ENCODE measurements at places on chromosomes 7 and 10.

DNA sequence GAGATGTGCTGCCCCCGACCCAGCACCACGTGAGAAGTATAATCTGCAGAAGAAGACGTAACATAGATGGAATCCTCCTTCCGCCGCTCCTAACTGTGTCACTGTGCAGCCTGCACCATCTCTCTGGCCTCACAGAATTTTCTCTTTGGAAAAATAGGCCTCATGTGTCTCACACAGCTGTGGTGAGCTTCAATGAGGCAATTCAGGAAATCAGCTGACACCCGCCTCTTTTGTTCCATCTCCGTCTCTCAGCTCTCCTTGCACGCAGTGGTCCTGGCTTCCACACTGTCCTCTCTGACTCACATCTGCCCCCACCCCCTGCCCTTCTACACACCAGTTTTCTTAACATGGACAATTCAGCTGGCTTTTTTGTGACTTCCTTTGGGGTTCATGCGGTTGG lies 7.2 kb downstream of the C10orf90 start:
- H3K27me3 ChIP-seq = no peaks in the 10 kb centered on the region
- H3K4me1 ChIP-seq = peaks cover 30% of the 10 kb centered on the region
- peak overlapping the region; percentile 95 for H3K27ac ChIP-seq

- peaks cover 34% of the 10 kb centered on the region for H3K4me1 ChIP-seq
- H3K27ac ChIP-seq = no peak overlapping the region
- no peaks in the 10 kb centered on the region for H3K27me3 ChIP-seq
- no peaks in the 10 kb centered on the region for H3K36me3 ChIP-seq
These were observed 168.4 kb upstream of the ASAH2 start for GRCh38 chr10:50419756-50420155.

DNA sequence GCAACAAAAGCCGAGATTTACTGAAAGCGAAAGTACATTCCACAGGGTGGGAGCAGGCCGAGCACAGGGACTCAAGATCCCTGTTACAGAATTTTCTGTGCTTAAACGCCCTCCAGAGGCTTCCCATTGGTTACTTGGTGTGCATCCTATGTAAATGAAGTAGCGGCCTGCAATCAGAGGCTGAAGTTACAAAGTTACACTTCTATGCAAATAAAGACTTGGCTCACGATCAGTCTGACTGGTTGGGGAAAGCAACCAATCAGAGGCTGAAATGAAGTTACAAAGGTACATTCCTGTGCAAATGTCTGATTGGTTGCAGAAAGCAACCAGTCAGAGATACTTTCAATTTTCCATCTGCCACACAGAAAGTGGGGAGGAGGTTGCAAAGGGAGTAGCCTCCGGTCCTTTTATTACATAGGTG lies 4.1 kb downstream of the ACBD7 start:
- H3K4me1 ChIP-seq = 0 out of 2 replicates have a peak, but pooled peaks cover 5% of the 10 kb centered on the region
- peak overlapping the region; percentile 69 for H3K4me3 ChIP-seq
- H3K27ac ChIP-seq = peak overlapping the region; percentile 29
- DNase-seq = peak; percentile 93
- no peaks in the 10 kb centered on the region for H3K36me3 ChIP-seq

DNA sequence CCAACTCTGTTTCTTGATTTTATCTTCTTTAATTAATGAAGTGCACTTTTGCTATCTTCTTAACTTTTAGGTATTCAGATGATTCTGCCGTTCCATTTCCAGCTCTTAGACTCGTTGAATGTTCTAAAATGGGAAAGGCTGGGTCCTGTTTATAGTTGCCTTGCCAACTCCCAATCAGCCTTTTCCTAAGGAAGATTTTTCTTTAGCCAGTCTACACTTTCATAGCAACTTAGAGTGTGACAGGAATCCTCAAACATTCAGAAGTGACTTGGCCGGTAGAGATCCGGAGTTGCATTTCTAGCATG lies 23.0 kb upstream of the TRIL start:
- H3K36me3 ChIP-seq = no peaks in the 10 kb centered on the region
- no peak overlapping the region for H3K27ac ChIP-seq
- no peak overlapping the region for H3K4me3 ChIP-seq
- no peak for DNase-seq

GRCh38 chr10:1409392-1409791 lies 327.9 kb downstream of the ADARB2 start:
- DNase-seq = no peak
- no peaks in the 10 kb centered on the region for H3K36me3 ChIP-seq
- no peak overlapping the region for H3K4me3 ChIP-seq

- H3K36me3 ChIP-seq = no peaks in the 10 kb centered on the region
- H3K27ac ChIP-seq = no peak overlapping the region
- no peak overlapping the region for H3K4me3 ChIP-seq
- H3K4me1 ChIP-seq = no peaks in the 10 kb centered on the region
- H3K27me3 ChIP-seq = 0 out of 2 replicates have a peak, but pooled peaks cover 2% of the 10 kb centered on the region
- DNase-seq = no peak
These were observed 30.3 kb upstream of the HERPUD2 start for GRCh38 chr7:35725280-35725680.

- H3K27ac ChIP-seq = no peak overlapping the region
- no peaks in the 10 kb centered on the region for H3K36me3 ChIP-seq
- H3K27me3 ChIP-seq = no peaks in the 10 kb centered on the region
- no peak for DNase-seq
These were observed 166.7 kb upstream of the SH2B2 start for GRCh38 chr7:102119925-102120324.

DNA sequence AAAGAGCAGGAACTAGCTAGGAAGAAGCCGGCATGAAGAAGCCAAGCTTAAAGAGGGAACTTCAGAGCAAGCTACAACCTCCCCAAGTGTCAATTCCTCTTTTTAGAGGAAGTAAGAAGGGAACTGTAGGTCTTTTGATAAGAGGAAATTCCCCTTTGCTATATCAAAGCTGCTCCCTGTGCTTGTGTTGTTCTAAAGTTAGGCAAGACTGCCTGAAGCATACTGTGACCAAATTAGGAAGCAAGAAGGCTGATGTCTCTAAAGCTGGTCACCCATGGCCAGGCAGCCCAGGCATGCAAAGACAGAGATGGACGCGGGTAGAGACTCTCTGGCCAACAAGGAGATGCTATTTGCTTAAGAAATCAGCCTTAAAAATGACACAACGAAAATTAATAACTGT lies 87.9 kb downstream of the RNF216 start:
- H3K27me3 ChIP-seq = no peaks in the 10 kb centered on the region
- peak overlapping the region; percentile 99 for H3K27ac ChIP-seq
- no peaks in the 10 kb centered on the region for H3K36me3 ChIP-seq
- DNase-seq = peak; percentile 62
- H3K4me1 ChIP-seq = peaks cover 77% of the 10 kb centered on the region
- H3K4me3 ChIP-seq = peak overlapping the region; percentile 53

- H3K36me3 ChIP-seq = no peaks in the 10 kb centered on the region
- peak; percentile 32 for DNase-seq
- H3K27me3 ChIP-seq = no peaks in the 10 kb centered on the region
- no peak overlapping the region for H3K27ac ChIP-seq
- H3K4me3 ChIP-seq = no peak overlapping the region
- H3K4me1 ChIP-seq = peaks cover 14% of the 10 kb centered on the region
These were observed 636.6 kb downstream of the TNS3 start for GRCh38 chr7:46945328-46945727.

DNA sequence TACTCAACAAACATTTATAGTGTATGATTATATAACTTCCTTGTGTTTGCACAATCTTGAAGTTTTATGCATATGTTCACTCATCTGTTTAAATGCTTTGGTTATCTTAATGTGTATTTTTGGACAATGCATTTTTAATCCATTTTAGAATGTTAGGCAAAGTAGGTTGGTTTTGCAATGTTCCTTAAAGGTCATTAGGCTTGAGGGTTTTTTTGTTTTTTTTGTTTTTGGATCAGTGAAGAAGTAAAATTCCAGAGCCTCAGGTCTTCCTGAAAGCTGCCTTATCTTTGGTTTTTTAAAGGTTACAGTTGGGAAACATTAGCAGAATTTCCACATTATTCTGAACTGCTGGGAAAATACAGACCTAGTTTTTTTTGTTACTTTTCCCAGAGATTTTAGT lies 12.8 kb downstream of the MDFIC start:
- no peaks in the 10 kb centered on the region for H3K27me3 ChIP-seq
- peak; percentile 21 for DNase-seq

DNA sequence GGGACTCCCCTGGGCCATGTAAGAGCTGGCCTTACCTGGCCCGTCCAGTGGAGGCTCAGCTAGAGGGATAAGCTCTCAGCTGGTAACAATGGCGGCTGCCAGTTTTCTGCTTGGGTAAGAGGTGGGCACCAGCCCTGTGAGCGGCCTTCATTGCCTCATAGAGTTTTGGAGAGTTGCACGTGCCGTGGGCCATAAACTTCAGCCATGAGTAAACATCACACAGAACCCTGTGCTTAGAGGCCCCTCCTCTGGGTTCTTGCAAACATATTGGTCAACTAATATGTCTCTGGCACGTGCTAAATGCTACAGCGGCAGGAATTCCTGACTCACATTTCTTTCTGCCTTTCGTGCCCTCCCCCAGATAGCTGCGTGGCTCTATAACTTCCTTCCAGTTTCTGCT lies 103.9 kb upstream of the LEP start:
- H3K4me3 ChIP-seq = no peak overlapping the region
- H3K27ac ChIP-seq = no peak overlapping the region
- DNase-seq = peak; percentile 78
- no peaks in the 10 kb centered on the region for H3K36me3 ChIP-seq

DNA sequence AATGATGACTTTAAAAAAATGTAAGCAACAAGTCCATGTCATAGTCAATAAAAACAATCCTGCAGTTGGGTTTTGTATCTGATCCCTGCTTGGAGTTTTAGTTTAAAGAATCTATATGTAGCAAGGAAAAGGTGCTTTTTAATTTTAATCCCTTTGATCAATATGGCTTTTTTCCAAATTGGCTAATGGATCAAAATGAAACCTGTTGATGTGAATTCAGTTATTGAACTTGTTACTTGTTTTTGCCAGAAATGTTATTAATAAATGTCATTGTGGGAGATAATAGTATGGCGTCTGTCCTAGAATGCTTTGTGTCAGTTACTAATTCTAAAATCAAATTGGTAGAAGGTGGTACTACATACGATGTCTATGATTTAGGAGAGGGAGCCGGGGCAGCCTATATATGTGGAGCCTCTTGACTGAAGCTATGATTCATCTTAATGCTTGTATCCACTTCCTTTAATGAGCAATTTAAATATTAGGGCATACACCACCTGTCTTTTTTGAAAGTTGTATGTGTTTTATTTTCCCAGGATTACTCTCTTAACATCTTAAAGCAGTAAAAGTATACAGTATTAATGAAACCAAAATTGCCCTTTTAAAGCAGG lies 10.3 kb upstream of the PBLD start:
- peak; percentile 10 for DNase-seq
- H3K36me3 ChIP-seq = peaks cover 86% of the 10 kb centered on the region
- H3K4me3 ChIP-seq = no peak overlapping the region
- H3K4me1 ChIP-seq = peaks cover 1% of the 10 kb centered on the region

DNA sequence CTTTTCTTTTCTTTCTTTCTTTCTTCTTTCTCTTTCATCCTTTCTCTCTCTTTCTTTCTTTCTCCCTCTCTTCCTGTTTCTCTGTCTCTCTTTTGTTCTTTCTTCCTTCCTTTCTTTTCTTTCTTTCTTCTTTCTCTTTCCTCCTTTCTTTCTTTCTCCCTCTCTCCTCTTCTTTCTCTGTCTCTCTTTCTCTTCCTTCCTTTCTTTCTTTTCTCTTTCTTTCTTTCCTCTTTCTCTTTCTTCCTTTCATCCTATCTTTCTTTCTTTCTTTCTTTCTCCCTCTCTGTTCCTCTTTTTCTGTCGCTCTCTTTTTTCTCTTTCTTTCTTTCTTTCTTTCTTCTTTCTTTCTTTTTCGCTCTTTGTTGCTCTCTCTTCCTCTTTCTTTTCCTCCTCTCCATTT lies 1149.2 kb upstream of the AUTS2 start:
- no peak overlapping the region for H3K27ac ChIP-seq
- no peaks in the 10 kb centered on the region for H3K27me3 ChIP-seq
- DNase-seq = no peak
- H3K4me3 ChIP-seq = no peak overlapping the region
- H3K4me1 ChIP-seq = no peaks in the 10 kb centered on the region

DNA sequence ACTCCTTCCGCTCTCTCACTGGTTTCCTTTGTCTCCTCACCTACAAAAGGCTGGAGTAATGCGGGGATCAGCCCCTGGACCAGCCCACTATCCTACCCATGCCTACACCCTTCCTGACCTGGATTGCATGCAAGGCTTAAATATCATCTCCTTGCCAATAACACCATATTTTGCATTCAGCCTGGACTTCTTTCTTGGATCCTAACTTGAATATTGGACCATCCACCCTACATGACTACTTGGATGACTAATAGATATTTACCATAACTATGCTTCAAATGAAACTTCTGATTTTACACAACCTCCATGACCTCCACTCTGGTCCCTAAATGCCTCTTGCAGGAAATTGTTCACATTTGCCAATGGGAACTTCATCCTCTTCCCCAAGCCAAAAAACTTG lies 188.3 kb upstream of the AKR1E2 start:
- H3K36me3 ChIP-seq = no peaks in the 10 kb centered on the region
- H3K27me3 ChIP-seq = no peaks in the 10 kb centered on the region
- no peak for DNase-seq
- H3K4me1 ChIP-seq = peaks cover 3% of the 10 kb centered on the region
- H3K4me3 ChIP-seq = no peak overlapping the region

DNA sequence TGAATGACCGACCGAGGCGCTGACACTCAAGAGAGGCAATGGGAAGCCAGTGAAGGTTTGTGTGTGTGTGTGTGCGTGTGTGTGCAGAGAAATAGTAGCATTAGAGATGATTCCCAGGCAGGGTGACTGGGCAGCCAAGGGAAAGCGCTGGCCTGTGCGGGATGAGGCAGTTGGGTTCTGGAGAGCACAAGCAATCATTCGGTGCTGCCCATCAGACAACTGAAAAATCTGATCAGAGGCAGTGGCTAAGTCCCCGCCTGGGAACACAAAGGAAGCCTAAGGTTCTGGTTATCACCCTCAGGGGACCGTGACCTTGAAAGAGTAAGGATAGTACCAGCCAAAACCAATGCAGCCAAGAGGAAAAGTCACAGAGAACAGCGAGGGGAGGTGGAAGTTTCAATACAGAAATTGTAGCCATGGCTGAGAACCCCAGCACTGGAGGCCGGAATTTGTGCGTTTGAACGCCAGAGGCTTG lies 868 bp upstream of the PDCD4 start:
- no peaks in the 10 kb centered on the region for H3K27me3 ChIP-seq
- peaks cover 36% of the 10 kb centered on the region for H3K4me1 ChIP-seq
- DNase-seq = peak; percentile 74
- peak overlapping the region; percentile 95 for H3K4me3 ChIP-seq
- peak overlapping the region; percentile 77 for H3K27ac ChIP-seq
- H3K36me3 ChIP-seq = no peaks in the 10 kb centered on the region

DNA sequence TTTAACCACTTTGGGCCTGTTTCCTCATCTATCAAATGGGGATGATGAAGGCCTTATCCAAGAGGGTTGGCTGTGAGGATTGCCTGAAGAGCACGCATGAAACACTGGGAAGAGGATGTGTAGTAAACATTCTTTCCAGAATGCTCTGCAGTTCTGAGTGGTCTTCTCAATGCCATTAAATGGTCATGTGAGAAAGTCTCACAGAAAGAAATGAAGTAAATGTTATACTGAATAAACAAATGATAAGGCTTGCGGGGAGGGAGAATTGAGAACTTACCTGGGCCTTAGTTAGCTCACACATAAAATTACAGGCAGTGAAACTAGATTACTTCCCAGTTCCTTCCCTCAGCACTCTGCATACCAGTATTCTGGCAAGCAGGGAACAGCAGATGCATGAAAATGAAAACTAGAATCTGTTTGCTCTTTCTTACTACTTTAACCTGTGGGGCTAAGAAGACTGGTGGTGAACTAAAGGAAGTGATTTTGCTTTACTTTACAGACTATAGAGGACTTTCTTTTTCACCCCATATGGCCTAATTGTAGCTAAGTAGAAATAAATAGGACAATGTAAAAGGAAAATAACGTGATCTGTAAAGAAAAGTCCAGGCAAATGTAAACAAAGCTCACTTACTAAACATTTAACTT lies 135.3 kb upstream of the CCDC6 start:
- H3K4me1 ChIP-seq = peaks cover 4% of the 10 kb centered on the region
- H3K27me3 ChIP-seq = peaks cover 6% of the 10 kb centered on the region
- H3K4me3 ChIP-seq = no peak overlapping the region
- H3K27ac ChIP-seq = no peak overlapping the region
- no peak for DNase-seq

All from GM23248 (cell line).